ENCODE measurements at places on chromosomes 11 and 22.

DNA sequence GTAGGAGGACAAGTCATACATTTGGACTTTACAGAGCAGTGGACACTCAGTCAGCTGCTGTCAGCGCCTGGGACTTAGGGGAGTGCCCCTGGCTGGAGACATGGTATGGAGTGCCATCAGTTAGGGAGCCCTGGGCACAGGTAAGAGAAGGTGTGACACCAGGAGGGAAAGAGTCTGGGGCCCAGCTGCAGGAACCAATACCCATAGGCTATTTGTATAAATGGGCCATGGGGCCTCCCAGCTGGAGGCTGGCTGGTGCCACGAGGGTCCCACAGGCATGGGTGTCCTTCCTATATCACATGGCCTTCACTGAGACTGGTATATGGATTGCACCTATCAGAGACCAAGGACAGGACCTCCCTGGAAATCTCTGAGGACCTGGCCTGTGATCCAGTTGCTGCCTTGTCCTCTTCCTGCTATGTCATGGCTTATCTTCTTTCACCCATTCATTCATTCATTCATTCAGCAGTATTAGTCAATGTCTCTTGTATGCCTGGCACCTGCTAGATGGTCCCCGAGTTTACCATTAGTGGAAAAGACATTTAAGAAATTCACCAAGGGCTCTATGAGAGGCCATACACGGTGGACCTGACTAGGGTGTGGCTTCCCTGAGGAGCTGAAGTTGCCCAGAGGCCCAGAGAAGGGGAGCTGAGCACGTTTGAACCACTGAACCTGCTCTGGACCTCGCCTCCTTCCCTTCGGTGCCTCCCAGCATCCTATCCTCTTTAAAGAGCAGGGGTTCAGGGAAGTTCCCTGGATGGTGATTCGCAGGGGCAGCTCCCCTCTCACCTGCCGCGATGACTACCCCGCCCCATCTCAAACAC is 850 bp upstream of the MIF start:
- DNase-seq = no peak

- DNase-seq = no peak
Observed at GRCh38 chr11:15104166-15104565, 10.6 kb upstream of the INSC start.

GRCh38 chr11:35372565-35373283 is 46.6 kb downstream of the SLC1A2 start:
- no peak for DNase-seq

GRCh38 chr22:36541831-36542411 is 13.0 kb upstream of the EIF3D start:
- no peak for DNase-seq

- DNase-seq = no peak
Observed at GRCh38 chr11:46570790-46571398, 22.9 kb downstream of the AMBRA1 start.

- peak; percentile 81 for DNase-seq
Observed at GRCh38 chr11:2151500-2152257, 9.3 kb downstream of the INS start.

GRCh38 chr11:118224511-118225188 is at the start of gene JAML:
TSS of gene JAML (minus strand) at chr11:118225011. CDS start at chr11:118214866, 10,145 bp downstream.
- peak; percentile 73 for DNase-seq

DNA sequence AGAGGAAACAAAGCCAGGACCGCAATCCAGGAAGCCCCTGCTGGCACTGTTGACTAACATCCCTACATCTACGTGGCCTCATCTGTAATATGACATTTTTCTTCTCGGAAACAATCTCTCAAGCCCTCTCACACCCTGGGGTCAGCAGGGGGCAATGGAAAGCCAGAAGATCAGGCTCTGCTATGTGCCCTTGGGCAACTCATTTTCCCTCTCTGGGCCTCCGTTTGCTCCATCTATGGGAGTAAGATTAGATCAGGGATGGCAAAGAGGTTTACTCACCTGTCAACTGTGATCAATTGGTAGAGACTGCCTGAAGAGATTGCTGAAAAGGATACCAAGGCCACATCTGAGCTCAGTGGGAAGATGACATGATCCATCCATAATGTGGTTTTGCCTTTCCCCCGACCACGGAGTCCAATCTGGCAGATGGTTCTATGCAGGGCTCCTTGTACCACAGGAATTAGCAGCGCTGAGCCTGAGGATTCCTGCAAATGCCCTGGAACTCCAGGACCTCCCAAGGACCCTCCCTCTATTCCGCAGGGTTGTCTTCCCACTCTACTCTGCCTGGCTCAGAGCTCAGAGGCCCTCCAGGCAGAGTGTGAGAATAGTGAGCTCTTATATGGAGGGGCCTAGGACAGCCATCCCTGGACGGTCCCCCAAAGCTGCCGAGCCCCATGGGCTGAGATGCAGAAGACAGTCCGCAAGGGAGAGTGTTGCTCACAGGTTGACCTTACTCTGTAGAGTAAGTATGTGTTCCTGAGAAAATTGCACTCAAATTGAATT is 66.1 kb downstream of the CHST1 start:
- DNase-seq = no peak

GRCh38 chr22:37545703-37546436 is 14.4 kb upstream of the CDC42EP1 start:
- DNase-seq = no peak

GRCh38 chr11:68541991-68542390 is 81.4 kb downstream of the PPP6R3 start:
- DNase-seq = no peak

- no peak for DNase-seq
Observed at GRCh38 chr22:45859231-45860161, 117.5 kb downstream of the WNT7B start.

DNA sequence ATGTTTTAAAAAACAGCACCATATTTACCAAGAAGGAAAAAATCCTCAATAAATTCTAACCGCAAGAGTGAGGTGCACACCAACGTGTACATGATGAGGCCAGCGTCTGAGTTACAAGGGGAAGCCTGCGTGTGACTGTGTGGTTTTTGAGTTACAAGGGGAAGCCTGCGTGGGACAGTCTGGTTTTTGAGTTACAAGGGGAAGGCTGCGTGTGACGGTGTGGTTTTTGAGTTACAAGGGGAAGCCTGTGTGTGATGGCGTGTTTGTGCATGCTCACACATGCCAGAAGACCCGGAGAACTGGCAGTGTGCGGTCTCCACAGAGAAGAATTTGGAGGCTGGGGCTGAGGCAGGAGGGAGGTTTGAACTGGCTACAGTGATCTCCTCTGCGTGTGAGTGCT is 1376.4 kb downstream of the TBC1D22A start:
- DNase-seq = no peak

GRCh38 chr11:87739261-87739660 is 436.0 kb downstream of the RAB38 start:
- DNase-seq = no peak

DNA sequence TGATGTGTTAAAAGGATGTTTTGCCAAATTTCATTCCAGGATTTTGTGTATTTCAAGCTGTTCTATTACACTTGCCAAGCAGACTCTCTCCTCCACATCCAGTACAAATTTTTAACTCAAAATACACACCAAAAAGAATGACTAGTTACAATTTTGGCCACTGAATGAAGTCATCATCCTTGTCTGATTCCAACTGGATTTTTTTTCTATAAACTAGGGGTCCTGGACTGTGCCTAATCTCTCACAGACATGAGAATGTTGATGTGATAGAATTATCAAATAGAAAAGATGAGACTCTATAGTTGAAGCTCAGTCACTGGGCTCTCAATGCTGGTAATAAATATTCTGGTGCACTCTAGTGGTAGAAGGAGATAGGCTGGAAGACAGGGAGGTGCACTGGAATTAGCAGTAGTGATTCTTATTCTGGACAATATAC is 85.8 kb downstream of the FANCF start:
- DNase-seq = peak; percentile 3

GRCh38 chr11:75654314-75654713 is 14.5 kb downstream of the MAP6 start:
- no peak for DNase-seq

DNA sequence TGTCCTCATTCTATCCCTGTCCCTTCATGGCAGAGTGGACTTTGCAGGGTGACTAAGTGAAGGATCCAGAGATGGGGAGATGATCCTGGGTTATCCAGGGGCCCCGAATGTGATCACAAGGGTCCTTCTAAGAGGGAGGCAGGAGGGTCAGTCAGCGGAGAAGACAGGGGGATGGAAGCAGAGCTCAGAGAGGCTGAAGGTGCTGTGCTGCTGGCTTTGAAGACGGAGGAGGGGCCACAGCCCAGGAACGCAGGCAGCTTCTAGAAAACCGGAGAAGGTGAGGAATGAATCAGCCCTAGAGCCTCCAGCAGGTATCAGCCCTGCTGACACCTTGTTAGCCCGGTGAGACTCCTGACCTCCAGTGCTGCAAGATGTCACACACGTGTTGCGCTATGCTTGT is 63.7 kb downstream of the CDKN1C start:
- no peak for DNase-seq

- no peak for DNase-seq
Observed at GRCh38 chr11:78281511-78281910, 92.8 kb downstream of the USP35 start.

DNA sequence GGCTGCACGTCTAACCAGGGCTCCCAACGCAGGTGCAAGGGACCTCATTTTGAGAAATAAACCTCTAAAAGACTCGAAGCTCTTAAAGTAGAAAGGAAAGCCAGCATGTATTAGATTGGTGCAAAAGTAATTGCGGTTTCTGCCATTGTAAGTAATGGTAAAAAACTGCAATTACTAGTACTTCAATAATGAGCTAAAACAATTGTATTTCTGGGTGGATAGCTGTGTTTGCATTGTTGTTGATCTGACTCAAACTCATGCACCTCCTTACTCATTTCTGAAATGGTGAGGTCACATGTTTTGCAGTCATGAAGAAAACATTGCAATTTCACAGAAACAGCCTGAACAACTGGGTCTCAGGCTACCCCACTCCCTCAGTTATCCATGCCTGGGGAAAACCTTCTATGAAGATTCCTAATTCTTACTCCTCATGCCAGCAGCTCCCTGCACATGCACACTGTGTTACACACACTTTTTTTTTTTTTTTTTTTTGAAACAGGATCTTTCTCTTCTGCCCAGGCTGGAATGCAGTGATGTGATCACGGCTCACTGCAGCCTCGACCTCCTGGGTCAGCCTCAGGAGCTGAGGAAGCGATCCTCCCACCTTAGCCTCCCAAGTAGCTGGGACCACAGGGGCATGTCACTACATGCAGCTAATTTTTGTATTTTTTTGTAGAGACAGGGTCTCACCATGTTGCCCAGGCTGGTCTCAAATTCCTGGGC is 24.6 kb downstream of the VWCE start:
- no peak for DNase-seq

GRCh38 chr11:126129727-126130671 is 67.3 kb upstream of the CDON start:
- peak; percentile 39 for DNase-seq

- no peak for DNase-seq
Observed at GRCh38 chr11:44226945-44227344, 83.0 kb downstream of the ALX4 start.

GRCh38 chr11:46249938-46250744 is 27.3 kb upstream of the CREB3L1 start:
- no peak for DNase-seq

DNA sequence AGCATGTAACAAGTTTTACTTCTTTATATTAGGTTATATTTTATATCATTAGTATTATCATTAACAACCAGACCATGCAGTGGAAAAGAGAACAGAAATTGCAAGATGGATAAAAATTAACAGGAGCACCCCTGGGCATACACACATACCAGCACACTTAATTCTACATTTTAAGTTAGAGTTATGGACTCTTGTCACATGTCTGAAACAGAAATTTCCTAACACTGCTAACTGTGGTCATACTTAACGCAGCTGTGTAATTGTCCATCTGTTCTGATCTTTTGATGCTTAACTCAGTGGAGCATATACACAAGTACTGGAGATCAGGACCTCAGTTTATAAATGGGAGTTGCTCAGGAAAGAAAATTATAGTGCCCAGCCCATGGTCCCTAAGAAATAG is 358 bp downstream of the OR52H1 start:
- DNase-seq = no peak

GRCh38 chr11:124892750-124893454 is 4.8 kb downstream of the ROBO4 start:
- no peak for DNase-seq

- DNase-seq = no peak
Observed at GRCh38 chr22:39501644-39502108, 414 bp upstream of the MIEF1 start.

DNA sequence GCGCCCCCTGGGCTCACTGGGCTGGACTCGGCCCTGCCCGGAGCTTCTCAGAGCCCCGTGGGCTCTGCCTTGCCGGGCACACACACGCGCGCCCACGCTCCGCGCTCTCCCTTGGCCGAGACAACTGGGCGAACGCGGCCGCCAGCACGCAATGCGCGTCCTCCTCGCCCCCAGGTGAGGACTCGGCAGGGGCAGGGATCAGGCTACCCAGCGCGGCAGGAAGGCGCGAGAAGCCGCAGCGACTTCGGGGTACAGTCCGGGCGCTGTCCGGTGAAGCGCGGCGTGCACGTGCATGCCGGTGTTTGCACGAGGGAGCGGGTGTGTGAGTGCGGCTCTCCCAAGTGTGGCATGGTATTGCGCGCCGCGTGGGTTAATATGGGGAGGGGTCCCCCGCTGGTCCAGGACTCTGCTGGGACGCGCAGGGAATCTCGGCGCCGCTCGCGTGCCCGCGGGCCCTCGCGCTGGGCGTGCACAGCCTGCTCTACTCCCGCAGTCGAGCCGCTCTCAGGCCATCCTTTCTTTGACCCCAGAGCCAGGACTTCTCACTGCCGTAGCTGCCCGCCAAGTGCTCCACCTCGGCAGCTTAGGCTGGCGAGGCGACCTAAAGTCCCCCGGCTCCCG is 5.4 kb downstream of the WNT7B start:
- no peak for DNase-seq
